ENCODE measurements at places on chromosomes 2 and 18.

DNA sequence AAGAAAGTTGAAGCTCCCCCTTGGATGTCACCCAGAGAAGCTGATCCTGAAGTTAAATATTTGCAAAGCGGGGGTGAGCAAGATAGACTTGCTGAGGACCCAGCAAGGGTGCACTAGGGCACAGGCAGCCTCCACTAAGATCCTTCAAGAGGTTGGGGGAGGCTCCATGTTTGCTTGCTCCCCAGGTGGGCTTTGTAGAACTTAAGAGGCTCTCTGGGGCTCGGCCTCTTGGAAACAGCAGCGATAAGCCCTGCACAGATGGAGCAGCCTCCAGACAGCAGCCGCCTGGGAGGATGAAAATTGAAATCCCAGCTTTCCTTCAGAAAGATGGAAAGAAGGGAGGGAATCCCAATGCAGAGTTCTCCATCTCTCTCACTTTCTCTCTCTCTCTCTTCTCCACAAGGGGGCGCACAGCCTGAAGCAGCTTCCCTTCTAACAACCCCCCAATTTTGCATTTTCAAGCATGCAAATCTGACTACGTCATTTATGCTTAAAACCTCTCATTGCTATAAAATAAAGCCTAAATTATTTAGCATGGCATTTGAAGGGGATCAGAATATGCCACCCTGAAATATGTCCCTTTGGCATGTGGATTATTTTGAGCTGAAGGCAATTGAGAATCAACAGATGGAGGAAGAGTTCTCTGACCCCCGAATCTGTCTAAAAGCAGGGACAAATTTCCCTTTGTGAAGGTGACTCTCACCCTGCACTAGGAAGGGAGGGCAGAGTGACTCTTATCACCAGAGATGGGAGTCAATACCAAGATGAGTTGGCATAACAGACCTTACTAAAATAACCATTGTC, 185.7 kb upstream of the KLHL29 start:
- DNase-seq: no peak

DNA sequence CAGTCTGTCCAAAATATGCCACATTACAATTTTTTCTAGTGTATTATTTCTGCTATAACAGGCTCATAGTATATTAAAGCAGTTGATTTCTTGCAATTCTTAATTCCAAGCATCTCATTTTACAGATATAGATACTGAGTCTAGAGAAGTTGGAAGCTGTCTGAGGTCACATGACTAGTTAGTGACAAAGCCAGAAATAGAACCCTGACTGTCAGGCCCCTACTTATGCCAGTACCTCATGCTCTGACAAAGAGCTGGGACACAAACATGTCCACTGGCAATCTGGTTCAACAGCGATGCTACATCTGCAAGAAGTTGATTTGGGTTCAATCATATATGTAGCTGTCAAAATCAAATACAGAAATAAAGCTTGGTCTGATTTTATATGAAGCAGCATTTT, 750.4 kb upstream of the FAM98A start:
- DNase-seq: no peak

DNA sequence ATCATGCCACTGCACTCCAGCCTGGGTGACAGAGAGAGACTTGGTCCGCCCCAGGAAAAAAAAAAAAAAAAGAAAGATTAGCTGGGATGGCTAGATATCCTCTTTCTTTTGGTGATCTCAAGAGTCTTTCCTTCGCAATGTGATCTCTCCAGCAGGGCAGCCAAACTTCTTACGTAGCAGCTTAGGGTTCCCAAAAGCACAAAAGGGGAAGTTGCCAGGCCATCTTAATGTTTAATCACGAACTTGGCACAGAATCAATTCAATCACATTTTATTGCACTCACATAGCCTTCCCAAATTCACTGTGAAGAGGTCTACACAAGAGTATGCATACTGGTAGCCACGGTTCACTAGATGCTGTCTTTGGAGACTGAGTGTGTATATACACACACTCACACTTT, 53.1 kb downstream of the VIL1 start:
- DNase-seq: no peak

- DNase-seq: no peak
Measured at GRCh38 chr2:158458617-158458920, 1.8 kb downstream of the PKP4 start.

- no peak for DNase-seq
Measured at GRCh38 chr18:28036488-28036887, 140.4 kb downstream of the CDH2 start.

DNA sequence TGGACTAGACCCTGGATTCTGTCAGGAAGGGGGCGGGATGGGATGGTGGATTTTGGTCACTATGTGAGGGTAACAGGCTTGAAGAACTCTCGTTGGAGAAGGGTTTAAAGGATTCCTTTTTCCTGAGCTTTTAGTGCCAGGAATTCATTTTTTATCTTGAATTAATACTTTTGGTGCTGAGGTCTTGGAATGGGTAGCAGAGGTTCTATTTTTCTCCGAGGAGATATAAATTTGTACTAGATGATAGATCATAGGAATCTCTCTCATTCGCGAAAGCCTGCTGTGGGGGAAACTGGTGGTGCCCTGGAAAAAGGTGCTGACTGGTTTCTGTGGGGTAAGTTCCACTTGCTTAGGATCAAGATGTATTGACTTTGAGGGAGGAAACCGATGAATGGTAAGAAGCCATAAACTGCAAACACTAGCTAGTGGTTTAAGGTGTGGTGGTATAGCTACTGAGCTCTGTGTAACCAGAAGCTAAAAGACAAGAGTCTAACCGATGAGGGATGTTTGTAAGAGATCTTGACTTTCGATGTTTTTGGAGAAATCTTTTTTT, 706 bp downstream of the AGPS start:
- no peak for DNase-seq

DNA sequence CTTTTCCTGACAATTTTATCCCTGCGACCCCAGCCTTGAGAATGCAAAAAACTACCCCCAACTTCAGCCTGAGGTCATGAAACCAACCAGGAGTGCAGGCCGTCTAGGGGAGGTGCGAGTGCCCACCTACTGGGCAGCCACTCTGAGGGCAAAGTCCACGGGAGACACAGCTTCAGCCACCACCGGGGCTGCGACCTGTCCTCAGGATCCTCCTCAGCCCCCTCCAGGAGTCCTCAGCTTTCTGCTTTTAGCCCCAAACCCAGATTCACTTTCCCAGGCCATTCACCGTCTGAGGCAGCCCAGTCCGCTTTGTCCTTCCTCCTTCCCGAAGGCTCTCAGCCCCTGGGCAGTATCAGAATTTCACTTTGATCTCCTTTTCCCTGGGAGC, 210.2 kb upstream of the TNP1 start:
- no peak for DNase-seq

DNA sequence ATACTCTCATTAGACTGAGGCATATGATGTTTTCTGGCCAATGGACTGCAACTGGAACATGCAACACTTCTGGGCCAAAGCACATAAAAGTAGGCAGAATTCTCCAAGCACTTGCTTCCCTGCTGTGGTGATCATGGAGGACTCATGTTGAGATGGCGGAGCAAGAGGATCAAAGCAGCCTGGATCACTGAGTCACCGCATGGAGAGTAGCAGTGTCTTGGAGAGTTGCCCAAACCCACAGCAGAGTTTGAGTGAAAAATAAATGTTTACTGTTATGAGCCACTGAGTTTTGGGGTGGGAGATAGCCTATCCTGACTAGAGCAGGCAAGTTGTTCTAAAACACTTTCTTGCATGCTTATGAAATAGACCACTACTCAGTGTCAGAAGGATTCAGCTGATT, 359.5 kb downstream of the ZNF521 start:
- no peak for DNase-seq

- no peak for DNase-seq
Measured at GRCh38 chr2:103387888-103388287, 626.1 kb downstream of the TMEM182 start.

DNA sequence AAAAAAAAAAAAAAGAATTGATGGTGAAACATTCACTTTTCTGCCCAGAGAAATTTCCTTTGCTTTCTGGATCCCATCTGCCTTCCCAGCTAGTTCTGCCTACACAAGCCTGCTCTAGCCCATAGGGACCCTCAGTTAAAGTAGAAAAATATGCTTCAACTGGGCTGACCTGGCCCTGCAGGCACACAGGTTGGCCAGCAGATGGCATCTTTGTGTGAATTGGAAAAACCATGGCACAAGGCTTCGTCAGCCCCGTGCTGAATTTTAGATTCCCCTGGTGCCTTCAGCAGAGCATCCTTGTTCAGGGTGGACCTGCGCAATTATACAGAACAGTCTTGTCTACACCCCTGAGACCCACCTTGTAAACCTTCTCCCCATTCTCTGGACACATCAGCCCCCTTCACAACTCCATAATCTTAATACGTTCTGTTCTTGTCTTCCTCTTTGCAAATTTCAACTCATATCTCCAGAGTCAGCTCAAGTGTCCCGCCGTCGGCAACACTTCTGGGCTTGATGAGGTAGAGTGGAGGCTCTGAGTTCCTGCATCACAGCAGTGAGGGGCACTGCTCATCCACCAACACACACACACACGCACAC, 114.5 kb downstream of the INSIG2 start:
- DNase-seq: peak; percentile 39

- peak; percentile 32 for DNase-seq
Measured at GRCh38 chr18:56637711-56638231, 621 bp downstream of the TXNL1 start.

DNA sequence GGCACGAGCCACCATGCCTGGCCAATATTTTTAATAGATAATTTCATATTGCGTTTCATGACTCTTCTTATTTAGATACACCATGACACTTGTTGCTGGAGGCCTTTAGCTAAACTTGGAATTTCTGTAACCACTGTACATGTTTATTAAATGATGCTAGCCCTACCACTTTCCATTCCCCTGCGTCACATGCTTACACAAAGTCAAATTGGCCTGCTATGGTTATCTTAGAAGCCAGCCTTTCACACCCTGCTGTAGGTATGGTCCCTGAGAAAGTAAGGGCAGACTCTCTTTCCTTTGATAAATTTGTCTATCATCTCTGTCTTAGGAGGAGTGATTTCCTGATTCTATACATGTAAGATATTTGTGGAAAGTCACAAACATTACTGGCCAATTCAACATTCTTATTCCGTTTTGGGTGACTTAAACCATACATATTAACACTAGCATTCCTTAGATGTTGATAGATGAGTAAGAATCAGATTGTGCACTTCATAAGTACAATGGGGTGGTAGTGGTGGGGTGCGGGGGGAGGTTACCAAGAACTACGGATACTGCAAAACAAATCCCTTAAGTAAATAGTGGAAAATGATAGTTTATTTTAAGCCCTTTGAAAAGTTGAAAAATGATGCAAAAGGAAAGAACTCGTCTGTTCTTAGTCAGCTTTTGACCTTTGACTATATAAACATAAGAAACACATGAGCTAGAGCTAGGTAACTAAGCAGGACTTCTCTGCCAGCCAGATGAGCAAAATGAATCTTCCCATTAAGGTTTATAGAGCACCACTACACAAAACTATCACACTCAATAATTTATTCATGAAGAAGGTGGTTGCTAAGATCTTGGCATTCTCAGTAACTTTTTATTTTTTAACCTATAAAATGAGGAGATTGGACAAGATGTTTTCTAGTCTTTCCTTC, 7.9 kb upstream of the NDUFV2 start:
- DNase-seq: no peak
